Breast epithelium (tissue), 4 donors: ENCODE measurements at places on chromosomes 12 and 14. TPM values are rescaled to one million over a fixed set of nuclear protein-coding genes. Genes with fewer than 3 reads are reported as not detected.

The ETFBKMT gene
- total RNA-seq = 3.0 TPM

DNA sequence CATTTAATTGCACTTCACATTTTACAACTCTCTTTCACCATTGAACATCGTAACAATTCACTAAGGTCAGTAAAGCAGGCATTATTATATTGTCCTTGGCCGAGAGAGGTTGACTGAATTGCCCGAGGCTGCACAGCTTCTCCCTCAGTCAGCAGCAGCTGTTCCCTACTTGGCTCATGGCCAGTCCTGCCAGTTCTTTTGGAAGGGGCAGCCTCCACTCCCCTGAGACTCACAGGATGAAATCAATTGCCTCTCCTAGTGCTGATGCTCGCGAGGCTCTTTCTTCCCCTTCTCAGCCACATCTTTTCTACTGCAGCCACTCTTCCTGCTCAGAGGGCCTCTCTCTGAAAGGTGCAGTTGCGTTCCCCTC is 79.9 kb upstream of the KCNA1 start:
- DNase-seq = no peak

- DNase-seq = no peak
Measured at GRCh38 chr12:11745113-11745512, 95.6 kb downstream of the ETV6 start.

GRCh38 chr12:585062-586061 is 77.9 kb downstream of the NINJ2 start:
- no peak for DNase-seq

GRCh38 chr14:67778792-67779191 is 37.6 kb downstream of the ZFYVE26 start:
- no peak for DNase-seq

GRCh38 chr14:70573050-70573449 is 27.4 kb downstream of the MED6 start:
- no peak for DNase-seq

- DNase-seq = no peak
Measured at GRCh38 chr14:104970231-104971068, 7.7 kb downstream of the AHNAK2 start.

GRCh38 chr12:67692966-67693365 is 44.4 kb downstream of the DYRK2 start:
- DNase-seq = no peak

- DNase-seq = no peak
Measured at GRCh38 chr12:108638997-108639822, 5.5 kb upstream of the SELPLG start.

GRCh38 chr14:71137536-71138447 is 230.5 kb downstream of the PCNX1 start:
- DNase-seq = no peak

GRCh38 chr14:47710581-47710980 is 35.2 kb upstream of the MDGA2 start:
- no peak for DNase-seq
